ENCODE measurements at places on chromosomes 1 and 21. TPM values are rescaled to one million over a fixed set of nuclear protein-coding genes. Genes with fewer than 3 reads are reported as not detected.

Gene CD52
- total RNA-seq, result 9.8 TPM

DNA sequence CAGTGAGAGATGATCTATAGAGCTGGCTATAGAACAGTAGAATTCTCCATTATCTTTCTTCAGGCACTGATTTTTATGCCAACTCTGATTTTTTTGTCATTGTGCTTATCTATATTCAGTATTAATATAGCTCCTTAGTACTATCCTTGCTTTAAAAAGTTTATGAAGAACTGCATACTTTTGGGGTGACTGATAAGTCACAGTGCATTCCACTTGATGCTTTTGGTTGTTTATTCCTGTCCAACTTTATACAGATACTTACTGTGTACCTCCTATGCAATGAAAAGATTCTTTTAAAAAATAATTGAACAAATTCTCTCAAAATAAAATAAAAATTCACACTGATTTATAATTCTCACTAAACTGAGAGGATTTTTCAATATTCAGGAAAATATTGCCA is 71.6 kb downstream of the COL24A1 start:
- DNase-seq, result no peak

DNA sequence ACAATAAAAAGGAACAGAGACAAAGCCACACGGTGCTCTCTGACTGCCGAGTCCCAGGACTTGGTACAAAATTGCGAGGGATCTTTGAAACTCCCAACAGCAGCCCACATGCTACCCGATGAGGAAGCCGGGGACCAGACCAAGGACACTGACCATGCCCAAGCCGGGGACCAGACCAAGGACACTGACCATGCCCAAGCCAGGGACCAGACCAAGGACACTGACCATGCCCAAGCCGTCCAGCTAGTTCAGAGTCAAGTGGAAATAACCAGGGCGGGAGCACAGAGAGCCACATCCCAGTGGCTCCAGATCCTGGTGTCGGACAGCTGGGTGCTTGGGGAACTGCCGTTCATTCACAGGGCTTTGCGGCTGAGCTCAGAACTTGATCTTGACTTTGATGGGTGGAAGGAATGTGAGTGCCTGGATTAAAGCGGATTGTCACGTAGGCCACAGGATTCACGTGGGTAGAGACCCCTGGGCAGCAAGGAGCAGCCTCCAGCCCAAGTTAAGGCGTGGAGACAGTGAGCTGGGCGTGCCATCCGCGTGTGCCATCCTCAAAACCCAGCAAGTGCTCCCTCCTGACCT is 16.5 kb upstream of the TRAPPC10 start:
- no peak for DNase-seq

Gene ADAMTS5
- 10.3 TPM for total RNA-seq

- DNase-seq, result no peak
These were observed 11.6 kb upstream of the OR2G2 start for GRCh38 chr1:247576514-247576913.

DNA sequence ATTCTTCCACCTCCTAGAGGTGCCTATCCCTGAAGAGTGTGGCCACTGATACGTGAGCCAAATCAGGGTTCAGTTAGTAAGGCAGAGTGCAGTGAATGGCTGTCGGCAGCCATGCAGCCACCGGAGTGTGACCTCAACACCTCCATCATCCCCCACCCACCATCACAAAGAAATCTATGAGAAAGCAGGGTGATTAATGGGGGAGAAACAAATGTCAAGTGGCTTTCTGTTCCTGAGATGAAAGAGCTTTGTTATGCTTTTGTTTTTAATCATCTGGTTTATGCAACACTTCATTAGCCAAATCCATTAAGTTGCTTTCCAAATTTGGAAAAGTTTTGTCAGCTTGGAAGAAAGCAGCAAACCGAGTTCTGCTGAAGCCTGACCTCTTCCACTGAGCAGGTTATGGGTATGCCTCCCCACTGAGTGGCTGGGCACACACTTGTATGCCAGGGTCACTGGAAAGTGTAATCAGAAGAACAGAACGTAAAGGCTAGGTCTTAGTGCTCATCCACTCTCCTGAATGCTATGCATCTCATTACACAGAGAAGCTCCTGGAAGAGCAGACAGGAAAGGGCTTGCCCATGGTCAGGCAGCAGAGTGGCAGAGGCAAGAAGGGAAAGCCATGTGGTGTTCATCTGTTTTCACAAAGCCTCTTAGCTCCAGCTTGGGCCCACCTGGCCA is 57.1 kb upstream of the ATP1B1 start:
- DNase-seq, result no peak

Gene LHX8
- 0.21 TPM for total RNA-seq

DNA sequence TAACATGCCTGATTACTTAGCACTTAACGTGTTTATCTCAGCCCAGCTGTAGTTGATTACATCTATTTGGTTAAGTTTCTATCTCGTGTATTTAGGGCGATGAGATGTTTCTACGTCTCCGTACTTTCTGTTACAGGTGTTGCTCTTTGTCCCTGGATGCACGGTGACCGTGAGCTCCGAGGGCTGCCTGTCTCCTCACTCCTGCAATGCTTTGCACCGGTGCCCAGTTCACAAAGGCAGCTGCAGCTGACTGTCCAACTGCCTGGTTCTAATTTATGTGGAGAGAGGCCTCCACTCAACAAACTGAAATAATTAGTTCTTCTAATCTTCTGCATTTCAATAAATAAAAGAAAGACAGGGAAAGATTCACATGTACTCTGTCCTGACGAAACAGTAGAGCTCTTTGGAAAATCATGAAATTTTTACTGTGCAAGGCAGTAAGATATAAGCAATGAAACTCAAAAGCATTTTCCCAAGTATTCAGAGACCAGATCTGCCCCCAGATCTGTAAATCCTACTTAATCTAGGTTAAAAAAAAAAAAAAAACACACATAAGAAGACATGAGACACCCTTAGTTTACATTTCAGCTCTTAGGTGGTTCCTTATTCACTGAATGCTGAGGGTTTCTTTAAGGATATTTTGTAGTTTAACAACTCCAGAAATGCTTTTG is 108.2 kb downstream of the TGFBR3 start:
- DNase-seq, result no peak

DNA sequence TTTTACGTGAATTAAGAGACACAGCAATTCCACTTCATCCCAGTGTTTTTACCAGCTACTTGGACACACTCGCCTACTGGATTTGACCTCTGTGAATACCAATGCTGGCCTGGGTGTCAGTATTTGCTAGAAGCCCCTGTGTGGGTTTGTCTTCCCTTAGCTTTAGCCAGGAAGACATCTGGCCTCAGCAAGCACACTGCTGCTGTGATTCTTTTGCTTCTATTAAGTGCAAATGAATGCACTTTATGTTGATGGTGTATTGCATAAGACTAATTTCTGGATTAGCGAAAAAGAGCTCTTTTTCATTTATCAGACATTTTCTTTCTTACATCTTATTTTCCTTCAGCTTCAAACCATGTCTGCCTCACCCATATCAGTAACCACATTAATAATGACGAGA is 140.0 kb downstream of the CHRM3 start:
- no peak for DNase-seq

- DNase-seq, result no peak
These were observed 2.5 kb downstream of the FNDC10 start for GRCh38 chr1:1597275-1597930.

Gene GBP5
- 2.3 TPM for total RNA-seq

- DNase-seq, result no peak
These were observed 4.0 kb downstream of the ZBTB7B start for GRCh38 chr1:155006601-155007101.

- DNase-seq, result no peak
These were observed 3.2 kb upstream of the ZBTB21 start for GRCh38 chr21:42013376-42013775.

Gene ITPKB
- total RNA-seq, result 29.4 TPM

GRCh38 chr21:38758501-38759214 is 47.1 kb upstream of the ETS2 start:
- DNase-seq, result no peak

DNA sequence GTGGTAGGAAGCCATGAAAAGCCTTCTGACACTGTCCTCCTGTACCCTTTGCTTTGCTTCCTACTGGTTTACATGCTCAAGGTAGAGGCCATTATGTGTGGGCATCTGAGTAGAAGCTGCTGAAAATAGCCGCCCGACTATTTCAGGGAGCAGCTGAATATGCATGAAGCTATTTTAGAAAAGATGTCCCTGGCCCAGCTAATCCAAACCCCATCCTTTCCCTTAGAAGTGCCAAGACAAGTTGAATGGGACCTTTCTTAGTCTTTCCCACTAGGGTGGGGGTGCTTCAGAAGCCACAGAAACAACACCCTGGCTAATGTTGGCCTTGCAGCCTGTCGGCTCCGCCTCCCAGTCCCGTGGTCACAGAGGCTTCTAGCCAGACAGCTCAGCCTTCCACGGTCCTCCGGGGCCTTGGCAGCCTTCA is 205.1 kb upstream of the EDN2 start:
- DNase-seq, result no peak

DNA sequence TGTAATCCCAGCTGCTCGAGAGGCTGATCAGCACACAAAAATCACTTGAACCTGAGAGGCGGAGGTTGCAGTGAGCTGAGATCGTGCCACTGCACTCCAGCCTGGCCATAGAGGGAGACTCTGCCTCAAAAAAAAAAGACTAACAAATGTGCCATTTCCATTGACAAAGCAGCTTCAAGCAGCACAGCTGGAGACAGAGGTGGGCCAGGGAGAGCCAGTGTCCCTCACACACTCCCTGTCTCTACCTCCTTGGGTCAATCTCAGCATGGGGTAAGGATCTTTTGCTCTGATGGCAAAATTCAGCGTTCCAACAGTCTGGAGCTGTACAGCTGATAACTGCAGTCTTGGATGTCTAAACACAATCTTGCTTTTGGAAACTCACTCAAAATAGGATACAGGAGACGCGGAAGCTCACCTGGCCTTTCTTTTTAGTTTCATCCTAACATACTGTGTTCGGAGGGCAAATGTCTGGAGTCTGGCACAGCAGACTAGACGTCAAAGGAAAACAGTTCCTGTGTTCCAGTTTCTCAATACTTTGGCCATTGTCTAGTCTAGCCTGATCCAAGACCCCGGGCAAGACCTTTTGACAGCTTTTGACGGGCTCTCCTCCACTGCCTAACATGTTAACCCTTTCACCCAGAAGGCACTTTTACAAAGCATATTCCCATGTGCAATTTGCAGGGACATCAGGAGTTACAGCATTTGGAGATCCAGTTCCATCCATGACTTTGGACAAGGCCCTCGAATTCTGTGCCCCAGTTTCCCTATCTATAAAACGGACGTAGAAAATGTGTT is 2.9 kb downstream of the RCC2 start:
- no peak for DNase-seq

DNA sequence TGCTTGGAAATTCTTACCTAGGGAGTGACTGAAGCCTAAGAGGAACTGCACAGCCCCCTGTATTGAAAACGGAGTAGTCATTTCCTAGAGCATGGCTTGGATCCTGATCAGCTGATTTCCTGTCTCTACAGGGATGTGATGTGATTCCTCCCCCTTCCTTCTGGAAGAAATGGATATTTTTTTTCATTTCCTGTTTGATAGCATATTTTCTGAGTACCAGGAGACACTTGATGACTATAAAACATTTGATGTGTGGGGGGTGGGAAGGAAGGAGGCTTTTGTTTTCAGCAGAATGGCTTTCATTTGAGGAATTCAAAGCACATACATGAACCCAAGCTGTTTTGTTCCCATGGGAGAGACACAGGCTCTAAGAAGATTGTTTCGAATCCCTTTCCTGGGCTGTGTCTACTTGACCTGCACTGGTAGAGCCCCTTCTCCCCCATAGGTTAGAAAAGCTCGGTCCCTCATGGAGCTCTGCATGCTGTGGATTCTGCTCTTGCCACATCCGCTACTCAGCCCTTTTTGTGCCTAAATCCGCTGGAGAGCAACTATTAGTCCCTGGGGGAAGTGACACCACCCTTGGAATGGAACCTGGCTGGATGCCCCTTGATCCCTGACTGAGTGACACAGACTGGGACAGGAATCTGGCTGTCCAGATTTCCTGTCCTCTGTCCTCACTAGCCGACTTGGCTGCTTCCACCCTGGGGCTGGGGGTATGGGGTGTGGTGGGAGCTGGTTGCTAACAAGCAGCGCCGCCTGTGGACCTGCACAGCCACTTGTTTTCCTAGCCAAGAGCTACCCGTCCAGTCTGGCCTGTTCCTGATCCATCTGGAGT is 71.8 kb upstream of the MACF1 start:
- DNase-seq, result peak; percentile 68

DNA sequence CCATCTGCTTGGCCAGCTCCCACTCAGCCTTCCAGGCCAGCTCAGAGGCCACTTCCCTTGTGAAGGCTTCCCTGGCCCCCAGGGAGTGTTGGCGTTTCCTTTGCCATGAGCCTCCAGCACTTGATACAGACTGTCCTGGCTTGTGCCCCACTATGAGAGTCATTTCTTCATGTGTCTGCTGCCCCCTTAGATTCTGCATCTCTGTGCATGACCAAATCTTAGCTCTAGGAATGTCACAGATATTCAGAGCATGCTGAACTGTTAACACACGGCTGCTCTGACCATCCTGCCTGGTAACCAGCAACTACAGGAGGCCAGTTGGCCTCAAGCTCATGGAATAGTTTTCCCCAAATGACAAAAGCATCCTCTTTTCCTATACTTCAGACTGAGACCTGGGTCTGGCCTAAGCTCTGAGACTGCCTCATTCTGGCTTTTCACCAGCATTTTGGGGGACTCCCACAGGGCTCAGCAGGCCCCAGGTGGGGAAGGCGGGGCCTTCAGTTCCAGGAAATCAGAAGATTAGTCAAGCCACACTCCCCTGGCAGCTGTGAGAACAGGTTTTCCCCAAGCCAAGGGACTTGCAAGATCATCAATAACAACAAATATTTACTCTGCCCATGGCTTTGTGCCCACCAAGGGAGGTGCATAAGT is 182.6 kb upstream of the EDN2 start:
- DNase-seq, result peak; percentile 64

- DNase-seq, result no peak
These were observed 25.6 kb downstream of the EYA3 start for GRCh38 chr1:28062806-28063205.

Gene HEYL
- total RNA-seq, result 8.2 TPM

- DNase-seq, result no peak
These were observed 25.2 kb downstream of the MAPKAPK2 start for GRCh38 chr1:206709772-206710459.

Gene S100A5
- total RNA-seq, result 0.86 TPM

DNA sequence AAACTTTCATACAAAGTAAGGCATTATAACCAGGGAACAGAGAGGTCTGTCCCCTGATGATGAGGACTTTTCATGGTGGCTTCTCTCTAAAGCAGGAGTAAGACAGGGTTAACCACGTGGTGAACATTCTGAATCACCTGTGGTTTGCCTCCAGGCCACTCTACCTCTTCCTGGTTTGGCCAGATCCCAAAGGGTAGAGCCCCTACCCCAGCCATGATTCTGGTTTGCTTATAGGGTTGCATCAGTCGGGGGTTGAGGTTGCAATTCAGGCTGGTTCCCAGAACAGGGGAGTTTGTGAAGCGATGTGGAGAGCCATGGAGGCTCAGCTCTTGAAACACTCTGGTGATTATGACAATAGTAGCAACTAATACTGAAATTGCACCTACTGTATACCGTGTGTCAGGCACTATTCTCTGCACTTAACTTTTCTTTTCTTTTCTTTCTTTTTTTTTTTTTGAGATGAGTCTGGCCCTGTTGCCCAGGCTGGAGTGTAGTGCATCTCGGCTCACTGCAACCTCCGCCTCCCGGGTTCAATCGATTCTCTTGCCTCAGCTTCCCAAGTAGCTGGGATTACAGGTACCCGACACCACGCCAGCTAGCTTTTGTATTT is 8.3 kb downstream of the CNR2 start:
- DNase-seq, result no peak
